Activated CD4-positive, alpha-beta T cell treated with anti-CD3 and anti-CD28 coated beads for 24 hours (primary cell): ENCODE measurements at places on chromosomes 5 and 9.

DNA sequence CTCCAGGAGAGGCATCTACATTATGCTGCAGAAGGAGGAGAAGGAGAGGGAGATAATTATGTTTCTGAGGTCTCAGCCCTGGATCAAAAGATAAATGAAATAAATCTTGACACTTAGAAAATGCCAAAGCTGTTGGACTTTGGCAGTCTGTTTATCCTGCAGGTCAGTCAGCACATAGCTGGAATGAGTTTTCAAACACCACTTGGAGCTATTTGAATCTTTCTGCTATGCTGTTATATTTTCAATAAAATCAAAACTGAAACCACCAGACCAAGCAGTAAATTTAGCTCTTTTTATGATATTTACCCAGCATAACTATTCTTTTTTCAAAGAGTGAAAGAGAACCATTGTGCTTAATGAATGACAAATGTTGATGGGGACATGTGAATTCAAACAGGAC, 505.1 kb upstream of the ITGA1 start:
- no peak for DNase-seq

DNA sequence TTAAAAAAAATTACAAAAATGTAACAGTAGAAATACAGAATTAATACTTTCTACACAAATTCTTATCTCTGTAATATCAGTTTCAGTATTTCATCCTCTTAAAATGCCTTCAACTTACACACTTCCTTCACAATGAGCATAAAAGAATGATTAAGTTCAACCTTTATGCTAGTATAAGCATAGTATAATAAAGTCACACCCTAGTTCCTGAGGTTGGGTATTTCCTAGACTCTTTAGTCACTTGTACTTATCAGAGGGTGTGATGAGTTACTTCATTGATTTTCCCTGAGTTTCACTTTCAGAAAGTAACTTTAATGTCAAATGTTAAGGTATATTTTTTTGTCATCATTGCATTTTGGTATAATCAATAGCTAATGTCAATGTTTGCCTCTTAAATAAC, 302.4 kb downstream of the PDE4D start:
- DNase-seq, result no peak

GRCh38 chr5:135503871-135504270, 31.9 kb downstream of the NEUROG1 start:
- DNase-seq, result no peak

DNA sequence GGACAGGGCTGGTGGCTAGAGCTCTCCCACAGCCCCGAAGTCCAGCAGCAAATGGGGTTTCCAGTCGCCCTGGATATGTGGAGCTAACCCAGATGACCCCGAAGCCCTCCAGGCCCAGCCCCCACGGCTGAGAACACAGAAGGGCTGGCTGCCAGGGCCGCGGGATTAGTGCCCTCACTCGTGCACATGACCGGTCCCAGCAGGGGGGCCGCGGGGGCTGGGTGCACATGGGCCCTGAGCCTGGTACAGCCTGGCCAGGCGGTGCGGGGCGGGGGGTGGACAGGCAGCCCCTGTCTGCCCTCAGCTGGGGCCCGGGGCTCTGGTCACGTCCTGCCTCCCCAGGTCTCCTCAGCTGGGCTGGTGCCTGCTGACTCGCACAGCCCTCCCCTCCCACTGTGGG, 5.9 kb downstream of the SSNA1 start:
- no peak for DNase-seq

DNA sequence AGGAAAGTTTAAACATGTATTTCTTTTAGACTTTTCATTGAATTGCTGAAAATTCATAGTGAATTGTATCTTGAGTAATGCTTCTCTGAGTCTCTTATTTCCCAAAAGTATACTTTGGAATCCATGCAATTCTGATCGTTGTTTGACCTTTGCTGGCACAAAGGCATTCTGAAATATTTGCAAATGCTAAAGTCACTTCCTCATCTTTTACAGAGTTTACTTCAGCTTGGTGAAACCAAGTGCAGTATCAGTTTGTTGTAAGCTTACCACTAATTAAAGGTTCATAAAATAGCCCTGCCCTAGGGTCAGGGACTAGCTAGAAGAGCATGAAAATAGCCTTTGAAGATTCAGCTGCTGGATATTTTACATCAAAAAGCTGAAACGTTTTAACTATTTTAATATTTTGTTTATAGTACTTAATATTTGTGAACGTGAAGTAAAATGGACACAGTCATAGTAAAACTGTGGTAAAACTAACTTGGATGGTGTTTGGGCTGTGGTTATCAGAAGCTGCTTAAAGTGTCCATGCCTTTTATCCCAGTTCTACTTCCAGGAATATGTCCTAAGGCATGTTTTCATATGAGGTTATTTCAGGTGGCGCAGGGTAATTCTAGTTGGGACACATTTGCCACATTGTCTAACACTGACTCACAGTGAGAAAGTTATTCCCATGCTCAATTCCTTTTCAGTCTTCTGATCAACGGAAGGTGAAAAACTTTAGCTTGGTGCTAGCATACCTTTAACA, 45.3 kb downstream of the SLC22A5 start:
- DNase-seq, result no peak

DNA sequence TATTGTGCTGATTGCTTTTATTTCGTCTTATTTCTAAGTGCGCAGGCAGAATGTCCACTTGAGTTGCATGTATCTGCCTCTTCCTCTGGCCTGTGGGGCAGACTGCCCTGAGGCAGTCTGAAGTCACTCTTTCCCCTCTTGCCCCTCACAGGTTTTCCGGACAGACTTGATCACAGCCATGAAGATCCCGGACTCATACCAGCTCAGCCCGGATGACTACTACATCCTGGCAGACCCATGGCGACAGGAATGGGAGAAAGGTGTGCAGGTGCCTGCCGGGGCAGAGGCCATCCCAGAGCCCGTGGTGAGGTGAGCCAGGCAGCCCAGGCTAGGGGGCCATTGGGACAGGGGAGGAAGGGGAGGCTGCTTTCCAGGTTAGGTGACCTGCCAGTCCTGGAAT, 26.4 kb downstream of the JADE2 start:
- no peak for DNase-seq

DNA sequence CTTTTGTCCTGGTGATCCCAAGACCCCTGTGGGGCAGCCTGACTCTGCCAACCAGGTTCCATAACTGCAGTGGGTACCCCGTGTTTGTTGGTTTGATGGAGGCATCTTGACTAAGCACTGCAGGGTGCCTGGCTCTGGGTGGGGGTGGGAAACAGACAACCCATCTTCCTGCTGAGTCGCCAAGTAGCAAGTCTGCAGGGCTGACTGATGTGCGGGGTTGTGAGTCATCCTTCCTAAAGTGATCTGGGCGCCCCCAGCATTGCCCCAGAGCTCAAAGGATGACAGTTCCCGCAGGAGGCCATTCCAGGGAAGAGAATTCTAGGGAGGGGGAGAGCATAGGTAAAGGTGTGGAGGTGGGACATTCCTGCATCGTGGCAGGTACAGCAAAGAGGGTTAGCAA, 23.5 kb downstream of the DAB2IP start:
- DNase-seq, result no peak

DNA sequence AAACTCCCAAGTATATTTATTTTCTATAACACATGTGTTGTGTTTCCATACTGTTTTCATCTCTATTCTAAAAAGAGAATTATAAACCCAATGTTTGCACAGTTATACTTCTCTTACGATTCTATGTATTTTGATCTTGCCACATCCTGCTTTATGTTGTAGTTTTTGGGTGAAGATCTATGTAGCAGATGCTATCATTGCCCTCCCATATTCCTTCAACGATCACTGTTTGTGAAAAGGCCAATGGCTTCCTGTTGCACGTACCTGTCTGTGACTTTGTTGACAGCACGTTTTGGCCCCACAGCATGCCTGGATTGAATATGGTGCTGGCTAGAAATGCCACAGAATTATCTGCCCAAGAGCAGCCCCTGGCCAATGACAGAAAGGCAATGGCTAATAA, 254.5 kb upstream of the EFNA5 start:
- no peak for DNase-seq

GRCh38 chr9:123365881-123366528, 10.0 kb downstream of the CRB2 start:
- no peak for DNase-seq

GRCh38 chr9:88534456-88535225, at the start of gene NXNL2:
TSS of gene NXNL2 (plus strand) at chr9:88535178. CDS start at chr9:88535435, 257 bp downstream.
- DNase-seq, result peak; percentile 25

GRCh38 chr5:162852134-162852533, 585.3 kb upstream of the CCNG1 start:
- no peak for DNase-seq

DNA sequence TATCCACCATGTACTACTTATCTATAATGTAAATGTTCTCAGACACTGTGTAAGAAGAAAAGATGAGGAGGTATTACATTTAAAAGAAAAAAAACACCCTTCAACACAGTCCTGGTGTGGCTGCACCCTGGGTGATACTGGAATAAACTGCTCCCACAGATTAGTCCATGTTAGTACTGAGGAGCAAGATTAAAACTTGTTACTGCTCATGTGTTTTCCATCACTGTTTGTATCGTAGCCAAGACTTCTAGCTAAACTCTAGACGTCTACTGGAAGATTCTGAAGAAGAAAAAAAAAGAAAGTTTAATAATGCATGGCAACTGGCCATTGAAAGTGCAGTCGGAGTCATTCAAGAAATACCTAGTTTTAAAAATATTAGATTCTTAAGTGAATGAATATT, at the start of gene ASPN:
Gene ASPN, minus strand, starts transcription at position 178 of the 400 bp plus-strand sequence.
- no peak for DNase-seq

GRCh38 chr9:91474656-91475055, 51.0 kb upstream of the NFIL3 start:
- DNase-seq, result no peak

GRCh38 chr9:91023741-91024140, 222.1 kb downstream of the SYK start:
- no peak for DNase-seq

GRCh38 chr9:8014997-8015682, 215.6 kb upstream of the DMAC1 start:
- DNase-seq, result no peak
